Right renal pelvis (tissue), 4 donors: ENCODE measurements at places on chromosomes 5 and 9. TPM values are rescaled to one million over a fixed set of nuclear protein-coding genes. Genes with fewer than 3 reads are reported as not detected.

The AFAP1L1 gene
- 19.6 TPM for polyA plus RNA-seq

The SLC6A7 gene
- 0.06 TPM for polyA plus RNA-seq

- DNase-seq = no peak
Observed at GRCh38 chr9:107635101-107635802, 145.7 kb upstream of the KLF4 start.

GRCh38 chr5:34817558-34818351 is 21.2 kb upstream of the TTC23L start:
- no peak for DNase-seq

GRCh38 chr9:114671605-114672004 is 10.4 kb downstream of the TEX48 start:
- DNase-seq = no peak

DNA sequence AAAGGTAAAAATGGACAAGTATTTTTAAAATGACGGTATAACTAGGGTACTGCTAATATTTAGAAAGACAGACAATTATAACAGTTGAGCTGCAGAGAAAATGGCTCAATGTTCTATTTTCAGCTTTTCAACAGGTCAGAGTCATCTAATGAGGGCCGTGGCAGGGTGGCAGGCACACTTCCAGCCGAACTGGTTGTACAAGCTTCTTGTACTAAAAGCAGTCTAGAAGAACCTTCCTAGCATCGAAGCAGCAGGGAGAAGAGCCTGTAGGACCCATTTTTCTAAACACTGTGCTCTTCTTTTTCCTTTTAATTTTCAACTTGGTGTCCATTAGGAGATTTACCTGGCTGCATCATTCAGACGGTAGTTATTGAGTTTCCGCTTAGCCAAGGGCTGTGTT is 85.6 kb downstream of the SLC28A3 start:
- no peak for DNase-seq

GRCh38 chr9:90188656-90189055 is 454.0 kb downstream of the DIRAS2 start:
- DNase-seq = no peak
